IPS DF 6.9 (cell line): ENCODE measurements at places on chromosomes 1 and 21.
A peak's percentile ranks its signal among the peaks of the same experiment; 100 is the strongest.

DNA sequence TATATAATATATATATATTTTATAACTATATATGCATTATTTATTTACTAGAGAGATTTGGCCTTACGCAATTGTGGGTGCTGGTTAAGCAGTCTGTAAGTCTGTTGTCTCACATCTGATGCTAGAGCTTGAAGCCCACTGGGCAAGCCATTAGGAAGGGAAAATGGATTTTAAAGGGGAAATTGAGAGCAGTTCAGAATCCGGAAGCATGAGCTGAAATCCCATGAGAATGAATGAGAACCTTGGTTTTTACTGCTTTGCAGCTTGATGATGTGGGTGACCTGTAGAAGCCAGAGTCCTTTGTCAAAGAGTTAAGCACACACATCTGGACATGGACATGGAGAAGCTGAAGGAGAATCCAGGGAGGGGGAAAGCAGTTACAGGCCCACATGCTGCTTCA is 220.8 kb upstream of the DAB1 start:
- H3K36me3 ChIP-seq, result no peaks in the 10 kb centered on the region
- no peak overlapping the region for H3K27ac ChIP-seq
- no peak for DNase-seq
- no peaks in the 10 kb centered on the region for H3K27me3 ChIP-seq

GRCh38 chr21:35381743-35382310 is 332.7 kb upstream of the RUNX1 start:
- no peaks in the 10 kb centered on the region for H3K4me1 ChIP-seq
- no peak overlapping the region for H3K27ac ChIP-seq
- no peaks in the 10 kb centered on the region for H3K36me3 ChIP-seq

GRCh38 chr1:240100371-240100934 is 8.8 kb downstream of the FMN2 start:
- no peaks in the 10 kb centered on the region for H3K27me3 ChIP-seq
- no peak overlapping the region for H3K4me3 ChIP-seq
- no peaks in the 10 kb centered on the region for H3K36me3 ChIP-seq
- no peak for DNase-seq
- H3K27ac ChIP-seq, result no peak overlapping the region
- peaks cover 2% of the 10 kb centered on the region; the same call in 1 of the 2 replicates for H3K4me1 ChIP-seq

DNA sequence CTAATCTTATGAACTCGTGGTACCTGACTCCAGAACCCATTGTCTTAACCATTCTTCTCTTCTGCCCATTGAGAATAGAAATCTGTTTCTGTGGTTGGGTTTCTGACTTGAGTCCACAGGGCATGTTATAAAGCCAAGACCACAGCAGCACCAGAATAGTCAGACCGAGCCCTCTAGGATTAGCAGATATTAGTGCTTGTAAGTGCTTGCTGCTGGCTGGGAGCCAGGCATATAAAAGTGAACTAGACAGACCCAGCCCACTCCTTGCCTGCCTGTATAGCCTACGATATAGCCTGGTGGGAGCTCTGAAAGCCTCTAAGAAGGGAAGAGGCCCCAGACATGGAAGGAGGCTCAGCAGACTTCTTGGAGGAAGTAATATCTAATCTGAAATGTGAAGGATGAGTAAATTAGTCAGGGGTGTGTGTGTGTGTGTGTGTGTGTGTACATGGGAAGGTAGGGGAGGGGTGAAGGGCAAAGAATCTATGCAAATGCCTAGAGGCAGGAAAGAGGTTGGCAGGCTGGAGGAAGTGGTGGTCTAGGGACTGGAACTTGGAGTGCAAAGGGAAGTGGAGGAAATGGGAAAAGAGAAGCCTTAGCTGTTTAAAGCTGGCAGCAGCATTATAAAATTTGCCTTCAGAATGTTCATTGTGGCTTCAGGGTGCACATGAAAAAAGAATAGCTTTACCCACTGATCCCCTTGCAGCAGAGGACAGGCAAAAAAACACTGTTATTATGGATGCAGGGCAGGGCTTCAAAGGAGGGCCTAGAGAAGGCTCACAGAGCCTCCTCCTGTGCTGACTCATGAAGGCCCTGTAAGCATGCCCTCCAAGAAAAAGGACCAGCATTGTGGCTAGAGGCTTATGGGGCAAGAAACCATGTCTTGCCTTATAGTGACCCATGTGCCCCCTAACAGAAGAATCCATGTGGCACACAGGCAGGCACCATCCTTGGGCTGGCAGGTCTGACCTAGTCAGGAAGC is 169.2 kb downstream of the LMX1A start:
- H3K4me3 ChIP-seq, result no peak overlapping the region
- no peaks in the 10 kb centered on the region for H3K27me3 ChIP-seq
- no peaks in the 10 kb centered on the region for H3K36me3 ChIP-seq

DNA sequence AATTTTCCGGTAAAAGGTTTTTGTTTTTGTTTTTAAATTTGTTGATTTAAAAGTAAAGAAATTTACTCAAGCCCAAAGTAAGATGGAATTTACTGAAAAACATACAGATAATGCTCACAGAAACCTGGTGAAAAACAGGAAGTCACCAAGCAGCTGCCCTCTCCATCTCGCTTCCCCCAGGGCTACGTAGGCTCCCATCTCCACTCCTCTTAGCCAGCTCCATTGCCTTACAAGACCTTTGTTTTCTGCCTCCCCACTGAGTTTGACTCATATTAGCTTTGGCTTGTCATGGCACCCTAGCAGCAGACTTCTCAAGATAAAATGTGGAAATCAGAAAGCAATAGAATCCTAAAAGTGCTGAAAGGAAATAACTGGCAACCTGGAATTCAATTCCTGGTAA is 57.9 kb downstream of the PHTF1 start:
- no peaks in the 10 kb centered on the region for H3K27me3 ChIP-seq
- H3K36me3 ChIP-seq, result peaks cover 7% of the 10 kb centered on the region; the same call in 1 of the 2 replicates
- no peak overlapping the region for H3K4me3 ChIP-seq
- peak; percentile 20 for DNase-seq

DNA sequence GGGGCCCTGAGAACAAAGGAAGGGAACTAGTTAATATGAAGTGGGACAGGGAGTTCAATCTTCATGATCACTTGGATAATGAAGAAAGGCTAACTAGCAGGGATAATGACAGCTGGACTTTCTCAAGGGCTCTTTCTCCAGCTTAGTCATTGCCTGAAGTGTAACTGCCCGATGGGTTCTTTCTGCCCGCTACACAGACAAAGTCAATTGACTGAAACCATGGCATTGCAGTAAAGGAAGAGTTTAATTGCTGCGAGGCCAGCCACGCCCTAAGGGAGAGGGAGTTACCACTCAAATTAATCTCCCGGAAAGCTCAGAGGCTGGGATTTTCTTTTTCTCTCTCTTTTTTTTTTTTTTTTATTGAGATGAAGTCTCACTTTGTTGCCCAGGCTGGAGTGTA is 16.6 kb upstream of the SLC2A5 start:
- no peak overlapping the region for H3K27ac ChIP-seq
- H3K4me1 ChIP-seq, result no peaks in the 10 kb centered on the region
- H3K4me3 ChIP-seq, result no peak overlapping the region
- H3K36me3 ChIP-seq, result no peaks in the 10 kb centered on the region
- no peak for DNase-seq

- no peak overlapping the region for H3K4me3 ChIP-seq
- no peaks in the 10 kb centered on the region for H3K36me3 ChIP-seq
- H3K27ac ChIP-seq, result no peak overlapping the region
- no peak for DNase-seq
- no peaks in the 10 kb centered on the region for H3K27me3 ChIP-seq
Observed at GRCh38 chr1:212737559-212737958, 37.9 kb upstream of the BATF3 start.

GRCh38 chr1:93827128-93827527 is 51.9 kb downstream of the DNTTIP2 start:
- H3K4me3 ChIP-seq, result no peak overlapping the region
- no peaks in the 10 kb centered on the region for H3K27me3 ChIP-seq
- H3K4me1 ChIP-seq, result no peaks in the 10 kb centered on the region
- no peak for DNase-seq
- no peaks in the 10 kb centered on the region for H3K36me3 ChIP-seq

DNA sequence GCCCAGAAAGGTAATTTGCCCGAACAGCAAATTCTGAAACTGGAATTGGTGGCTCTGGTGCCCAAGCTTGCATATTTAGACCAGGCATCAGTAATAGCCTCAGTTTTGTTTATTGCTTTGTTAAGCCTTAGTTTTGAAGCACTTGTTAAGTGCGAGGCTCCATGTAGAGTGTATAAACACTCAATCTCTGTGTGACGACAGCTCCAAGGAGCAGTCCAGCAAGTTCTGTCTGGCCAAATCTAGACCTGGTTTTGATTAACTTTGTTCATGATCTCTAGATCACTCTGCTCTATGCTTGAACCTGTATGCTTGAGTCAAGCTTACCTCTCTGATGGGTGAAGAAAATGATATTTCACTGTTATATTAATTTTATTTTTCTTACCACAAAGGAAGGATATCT is 37.4 kb downstream of the DOP1B start:
- no peak for DNase-seq
- no peak overlapping the region for H3K4me3 ChIP-seq
- no peak overlapping the region for H3K27ac ChIP-seq
- no peaks in the 10 kb centered on the region for H3K4me1 ChIP-seq
- H3K36me3 ChIP-seq, result no peaks in the 10 kb centered on the region
- no peaks in the 10 kb centered on the region for H3K27me3 ChIP-seq

DNA sequence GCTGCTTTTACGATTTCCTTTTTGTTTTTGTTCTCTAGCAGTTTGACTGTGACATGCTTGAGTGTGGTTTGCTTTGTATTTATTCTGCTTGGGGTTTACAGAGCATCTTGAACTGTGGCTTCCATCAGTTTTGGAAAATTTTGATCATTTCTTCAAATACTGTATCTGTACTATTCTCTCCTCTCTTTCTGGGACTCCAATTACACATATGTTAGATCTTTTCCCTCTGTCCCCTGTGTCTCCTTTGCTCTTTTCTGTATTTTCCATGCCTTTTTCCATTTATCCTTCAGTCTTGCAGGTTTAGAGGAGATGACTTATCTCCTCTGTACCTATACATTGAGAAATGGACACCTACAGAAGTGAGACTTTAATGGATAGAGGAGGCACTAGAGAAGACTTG is 31.7 kb downstream of the COQ8A start:
- H3K36me3 ChIP-seq, result no peaks in the 10 kb centered on the region
- no peaks in the 10 kb centered on the region for H3K27me3 ChIP-seq
- H3K4me3 ChIP-seq, result no peak overlapping the region
- no peak for DNase-seq
- no peak overlapping the region for H3K27ac ChIP-seq

- no peaks in the 10 kb centered on the region for H3K36me3 ChIP-seq
- H3K4me1 ChIP-seq, result no peaks in the 10 kb centered on the region
- H3K27ac ChIP-seq, result no peak overlapping the region
- H3K27me3 ChIP-seq, result no peaks in the 10 kb centered on the region
Observed at GRCh38 chr1:30307182-30307581, 416.2 kb downstream of the MATN1 start.

DNA sequence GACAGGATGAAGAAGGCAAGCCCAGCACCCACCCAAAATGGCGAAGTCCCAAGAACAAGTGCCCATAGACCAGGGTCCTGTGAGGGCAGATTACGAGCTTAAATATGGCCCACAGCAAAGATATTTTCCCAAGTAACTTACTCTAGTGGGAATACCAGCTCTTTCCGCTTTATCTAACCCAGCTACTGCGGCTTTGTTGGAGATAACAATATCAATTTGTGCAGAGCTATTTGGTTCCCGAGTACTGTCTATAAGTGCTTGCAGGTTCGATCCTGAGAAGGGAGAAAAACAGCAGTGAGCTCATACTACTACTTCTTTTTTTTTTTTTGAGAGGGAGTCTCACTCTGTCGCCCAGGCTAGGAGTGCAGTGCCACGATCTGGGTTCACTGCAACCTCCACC is 14.3 kb upstream of the DNAJC28 start:
- H3K4me1 ChIP-seq, result no peaks in the 10 kb centered on the region
- H3K4me3 ChIP-seq, result no peak overlapping the region
- H3K36me3 ChIP-seq, result peaks cover 11% of the 10 kb centered on the region
- no peak overlapping the region for H3K27ac ChIP-seq
- H3K27me3 ChIP-seq, result no peaks in the 10 kb centered on the region

DNA sequence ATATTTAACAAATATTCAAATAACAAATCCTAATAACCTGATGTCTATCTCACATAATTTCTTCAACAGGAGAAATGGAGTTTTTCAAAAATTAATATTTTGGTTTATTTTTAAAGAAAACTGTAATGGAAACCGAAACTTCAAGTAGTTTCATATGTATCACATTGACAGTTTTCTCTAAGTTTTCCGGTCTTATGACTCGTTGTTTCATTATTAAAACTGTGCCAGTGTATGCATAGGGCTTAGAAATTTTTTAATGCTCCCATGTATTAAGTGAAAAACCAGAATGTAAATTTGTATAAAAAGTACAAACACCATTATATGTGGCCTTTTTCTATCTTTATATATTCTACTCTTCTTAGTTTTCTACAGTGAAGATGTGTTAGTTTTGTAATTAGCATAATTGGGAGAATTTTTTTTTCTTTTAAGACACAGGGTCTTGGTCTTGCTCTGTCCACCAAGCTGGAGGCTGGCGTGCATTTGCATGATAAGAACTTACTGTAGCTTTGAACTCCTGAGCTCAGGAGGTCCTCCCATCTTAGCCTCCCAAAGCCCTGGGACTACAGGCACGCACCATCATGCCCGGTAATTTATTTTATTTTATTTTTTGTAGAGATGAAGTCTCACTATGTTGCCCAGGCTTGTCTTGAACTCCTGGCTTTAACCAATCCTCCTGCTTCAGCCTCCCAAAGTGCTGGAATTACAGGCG is 43.9 kb upstream of the SAMSN1 start:
- no peak for DNase-seq
- no peaks in the 10 kb centered on the region for H3K36me3 ChIP-seq
- H3K27me3 ChIP-seq, result no peaks in the 10 kb centered on the region
- no peak overlapping the region for H3K4me3 ChIP-seq
- no peaks in the 10 kb centered on the region for H3K4me1 ChIP-seq

DNA sequence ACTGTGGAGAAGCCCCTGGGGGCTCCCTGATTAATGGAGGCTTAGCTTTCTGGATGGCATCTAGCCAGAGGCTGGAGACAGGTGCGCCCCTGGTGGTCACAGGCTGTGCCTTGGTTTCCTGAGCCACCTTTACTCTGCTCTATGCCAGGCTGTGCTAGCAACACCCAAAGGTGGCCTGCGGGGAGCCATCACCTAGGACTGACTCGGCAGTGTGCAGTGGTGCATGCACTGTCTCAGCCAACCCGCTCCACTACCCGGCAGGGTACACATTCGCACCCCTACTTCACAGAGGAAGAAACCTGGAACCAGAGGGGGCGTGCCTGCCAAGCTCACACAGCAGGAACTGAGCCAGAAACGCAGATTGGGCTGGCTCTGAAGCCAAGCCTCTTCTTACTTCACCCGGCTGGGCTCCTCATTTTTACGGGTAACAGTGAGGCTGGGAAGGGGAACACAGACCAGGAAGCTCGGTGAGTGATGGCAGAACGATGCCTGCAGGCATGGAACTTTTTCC is 24.8 kb downstream of the PCSK9 start:
- no peaks in the 10 kb centered on the region for H3K4me1 ChIP-seq
- H3K27me3 ChIP-seq, result no peaks in the 10 kb centered on the region
- no peak for DNase-seq
- H3K36me3 ChIP-seq, result peaks cover 35% of the 10 kb centered on the region
- H3K4me3 ChIP-seq, result no peak overlapping the region

DNA sequence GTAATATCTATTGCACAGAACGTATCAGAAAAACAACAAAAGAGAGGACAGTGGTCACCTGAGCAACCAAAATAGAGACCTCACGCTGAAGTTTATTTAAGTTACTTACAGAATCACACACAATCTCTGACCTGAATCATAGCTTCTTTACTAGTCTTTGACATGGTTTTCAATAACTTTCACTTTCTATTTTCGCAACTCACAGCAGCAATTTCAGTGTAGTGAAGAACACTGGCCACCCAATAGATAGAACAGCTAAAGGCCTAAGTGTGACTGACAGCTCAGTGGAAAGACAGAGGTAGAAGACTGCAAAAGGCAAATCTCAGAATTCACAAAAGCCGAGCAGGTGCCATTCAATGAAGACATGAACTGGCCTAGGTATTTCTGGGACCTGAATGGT is 435.6 kb upstream of the CHRM3 start:
- no peak overlapping the region for H3K27ac ChIP-seq
- DNase-seq, result no peak
- no peak overlapping the region for H3K4me3 ChIP-seq
- no peaks in the 10 kb centered on the region for H3K27me3 ChIP-seq
